ENCODE measurements at places on chromosomes 2 and 18. TPM values are rescaled to one million over a fixed set of nuclear protein-coding genes. Genes with fewer than 3 reads are reported as not detected.

DNA sequence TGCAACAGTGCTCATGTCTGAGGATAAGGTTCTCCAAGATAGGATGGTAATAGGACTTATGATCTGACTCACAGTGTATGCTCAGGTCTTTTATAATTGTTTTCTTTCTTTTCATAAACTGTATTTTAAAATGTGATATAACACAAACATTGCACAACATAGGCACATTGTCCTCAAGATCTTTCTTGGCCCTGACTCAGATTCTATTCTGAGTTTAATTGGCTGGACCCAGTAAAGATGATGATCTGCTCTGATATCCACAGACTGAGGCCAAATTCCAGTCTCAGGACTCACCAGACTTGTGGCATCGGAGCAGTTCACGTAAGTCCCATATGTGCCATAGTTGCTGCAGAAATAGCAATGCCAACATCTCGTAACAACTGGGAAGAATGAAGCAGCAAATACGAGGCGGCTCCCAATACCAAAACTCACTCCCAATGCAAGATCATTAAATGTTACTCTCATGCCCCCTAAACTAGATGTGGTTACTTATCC, 448.9 kb upstream of the SLC14A2 start:
- no peaks in the 10 kb centered on the region for H3K36me3 ChIP-seq
- H3K27ac ChIP-seq = peak overlapping the region; percentile 49
- no peak overlapping the region for H3K4me3 ChIP-seq
- H3K27me3 ChIP-seq = no peaks in the 10 kb centered on the region
- peaks cover 46% of the 10 kb centered on the region for H3K4me1 ChIP-seq
- no peak for DNase-seq

- H3K27ac ChIP-seq = peak overlapping the region; percentile 84
- no peaks in the 10 kb centered on the region for H3K27me3 ChIP-seq
- no peak overlapping the region for H3K4me3 ChIP-seq
- peaks cover 68% of the 10 kb centered on the region for H3K4me1 ChIP-seq
Measured at GRCh38 chr2:37566517-37566981, 104.9 kb downstream of the CDC42EP3 start.

DNA sequence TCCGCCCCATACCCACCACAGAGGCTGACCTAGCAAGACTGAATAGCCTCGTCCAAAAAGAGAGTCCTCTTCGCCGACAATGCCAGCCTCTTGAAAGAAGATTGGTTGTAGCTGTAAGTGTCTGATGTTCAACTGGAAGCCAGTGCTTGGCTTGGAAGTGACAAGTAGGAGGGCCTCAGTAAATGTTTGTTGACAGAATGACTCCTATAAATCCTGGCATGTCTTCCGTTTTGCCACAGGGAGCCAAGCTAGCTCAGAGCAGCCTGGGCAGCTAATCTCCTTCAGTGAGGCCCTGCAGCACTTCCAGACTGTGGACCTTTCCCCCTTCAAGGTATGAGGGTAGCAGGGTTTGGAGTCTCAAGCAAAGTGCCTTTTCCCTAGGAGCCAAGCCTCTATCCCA, 14.9 kb downstream of the ELMOD3 start:
- peaks cover 12% of the 10 kb centered on the region for H3K36me3 ChIP-seq
- H3K4me3 ChIP-seq = no peak overlapping the region
- no peaks in the 10 kb centered on the region for H3K27me3 ChIP-seq
- DNase-seq = no peak
- H3K27ac ChIP-seq = no peak overlapping the region

GRCh38 chr2:202127687-202128331, 54.8 kb downstream of the KIAA2012 start:
- no peaks in the 10 kb centered on the region for H3K27me3 ChIP-seq
- no peaks in the 10 kb centered on the region for H3K36me3 ChIP-seq
- H3K4me3 ChIP-seq = no peak overlapping the region
- DNase-seq = no peak
- H3K27ac ChIP-seq = no peak overlapping the region
- H3K4me1 ChIP-seq = no peaks in the 10 kb centered on the region

DNA sequence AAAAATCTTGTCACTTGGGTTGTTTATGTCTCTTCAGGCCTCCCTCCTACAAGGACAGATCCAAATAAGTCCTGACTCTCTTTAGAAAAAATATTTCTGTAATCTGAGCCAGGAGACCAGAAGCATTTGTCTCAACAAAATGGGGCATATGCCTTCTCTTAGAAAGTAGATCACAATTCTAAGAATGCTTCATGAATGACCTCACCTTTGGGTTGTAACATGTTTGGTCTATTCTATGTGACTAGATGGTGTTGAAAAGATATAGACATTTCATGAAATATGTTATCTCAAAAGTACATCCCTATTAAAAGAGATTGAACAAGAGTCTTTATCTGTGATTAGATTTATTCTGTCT, 159.0 kb upstream of the SETBP1 start:
- no peaks in the 10 kb centered on the region for H3K27me3 ChIP-seq
- no peak overlapping the region for H3K4me3 ChIP-seq
- H3K27ac ChIP-seq = peak overlapping the region; percentile 55
- no peaks in the 10 kb centered on the region for H3K36me3 ChIP-seq

- H3K4me3 ChIP-seq = no peak overlapping the region
- no peaks in the 10 kb centered on the region for H3K4me1 ChIP-seq
- no peaks in the 10 kb centered on the region for H3K27me3 ChIP-seq
- H3K36me3 ChIP-seq = peaks cover 11% of the 10 kb centered on the region
Measured at GRCh38 chr2:230881840-230882239, 17.1 kb downstream of the ITM2C start.

DNA sequence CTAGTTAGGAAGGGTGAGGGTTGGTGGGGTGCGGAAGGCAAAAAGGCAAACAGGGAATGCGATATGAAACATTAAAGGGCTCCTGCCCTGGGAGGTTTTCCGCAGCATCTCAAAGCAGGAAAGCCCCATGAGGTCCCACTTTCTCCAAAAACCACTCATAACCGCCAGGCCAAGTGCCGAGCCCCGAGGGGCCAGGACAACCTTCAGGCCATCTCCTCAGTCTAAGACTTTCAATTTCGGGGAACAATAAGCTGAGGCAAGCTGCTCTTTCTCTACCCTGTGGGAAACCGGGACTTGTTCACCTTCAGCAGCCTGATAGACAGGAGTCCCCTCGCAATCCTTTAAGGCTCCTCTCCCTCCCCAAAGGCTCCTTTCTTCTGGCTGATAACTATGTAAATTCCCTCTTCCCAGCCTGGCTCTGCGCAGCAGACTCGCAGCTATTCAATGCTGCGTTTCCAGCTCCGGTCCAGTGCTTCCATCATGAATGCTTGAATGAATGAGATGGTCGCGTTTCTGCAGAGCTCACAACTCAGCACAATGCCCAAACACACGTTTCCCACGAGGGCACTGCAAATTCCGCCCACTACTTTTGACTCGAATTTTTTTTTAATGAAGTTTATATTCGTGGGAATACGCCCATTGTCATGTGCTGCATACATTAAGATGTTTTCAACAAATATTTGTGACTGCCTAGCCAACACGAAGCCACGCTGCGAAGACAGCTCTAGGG, 1.4 kb downstream of the LAMA1 start:
- H3K27ac ChIP-seq = no peak overlapping the region
- H3K4me1 ChIP-seq = peaks cover 9% of the 10 kb centered on the region
- H3K27me3 ChIP-seq = peaks cover 21% of the 10 kb centered on the region

DNA sequence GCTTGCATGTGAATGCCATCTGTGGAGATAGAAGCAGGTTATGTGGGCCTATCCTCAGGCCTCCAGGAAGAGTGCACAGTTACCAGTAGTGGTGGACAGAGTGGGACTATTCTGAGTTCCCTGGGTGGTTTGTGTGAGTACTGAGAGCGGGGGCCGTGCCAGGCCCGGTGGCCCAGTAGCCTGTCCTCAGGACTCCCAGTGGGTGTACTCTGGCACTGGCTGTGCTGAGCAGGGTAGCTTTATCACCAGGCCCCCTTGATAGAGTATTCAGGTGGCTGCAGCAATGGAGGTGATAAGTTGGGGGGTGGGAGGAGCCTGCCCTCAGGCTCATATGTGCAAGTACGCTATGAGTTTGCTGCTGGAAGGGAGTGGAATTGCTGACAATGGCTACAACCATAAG, 979.0 kb upstream of the PIK3C3 start:
- H3K4me3 ChIP-seq = no peak overlapping the region
- H3K4me1 ChIP-seq = no peaks in the 10 kb centered on the region
- peak; percentile 54 for DNase-seq
- H3K27ac ChIP-seq = no peak overlapping the region

DNA sequence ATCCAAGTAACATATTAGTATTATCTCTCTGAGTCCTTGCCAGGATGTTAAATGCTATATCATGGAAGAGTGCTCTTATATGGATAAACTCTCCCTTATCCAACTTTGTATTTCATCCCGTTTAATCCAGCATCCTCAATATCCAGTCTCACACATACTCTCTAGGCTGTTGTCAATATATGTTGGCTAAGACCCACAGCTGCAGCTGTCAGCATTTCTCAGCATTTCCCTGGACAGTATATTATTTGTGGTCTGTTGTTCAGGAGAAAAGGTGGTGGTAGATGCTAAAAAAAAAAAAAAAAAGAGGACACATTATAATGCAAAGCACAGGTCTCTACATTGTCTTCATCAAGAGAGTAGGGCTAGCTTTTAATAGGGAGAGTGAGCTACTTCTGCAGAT, 1368.0 kb upstream of the ZEB2 start:
- no peak for DNase-seq
- H3K36me3 ChIP-seq = no peaks in the 10 kb centered on the region
- no peaks in the 10 kb centered on the region for H3K4me1 ChIP-seq
- H3K27me3 ChIP-seq = no peaks in the 10 kb centered on the region
- H3K27ac ChIP-seq = no peak overlapping the region
- no peak overlapping the region for H3K4me3 ChIP-seq

DNA sequence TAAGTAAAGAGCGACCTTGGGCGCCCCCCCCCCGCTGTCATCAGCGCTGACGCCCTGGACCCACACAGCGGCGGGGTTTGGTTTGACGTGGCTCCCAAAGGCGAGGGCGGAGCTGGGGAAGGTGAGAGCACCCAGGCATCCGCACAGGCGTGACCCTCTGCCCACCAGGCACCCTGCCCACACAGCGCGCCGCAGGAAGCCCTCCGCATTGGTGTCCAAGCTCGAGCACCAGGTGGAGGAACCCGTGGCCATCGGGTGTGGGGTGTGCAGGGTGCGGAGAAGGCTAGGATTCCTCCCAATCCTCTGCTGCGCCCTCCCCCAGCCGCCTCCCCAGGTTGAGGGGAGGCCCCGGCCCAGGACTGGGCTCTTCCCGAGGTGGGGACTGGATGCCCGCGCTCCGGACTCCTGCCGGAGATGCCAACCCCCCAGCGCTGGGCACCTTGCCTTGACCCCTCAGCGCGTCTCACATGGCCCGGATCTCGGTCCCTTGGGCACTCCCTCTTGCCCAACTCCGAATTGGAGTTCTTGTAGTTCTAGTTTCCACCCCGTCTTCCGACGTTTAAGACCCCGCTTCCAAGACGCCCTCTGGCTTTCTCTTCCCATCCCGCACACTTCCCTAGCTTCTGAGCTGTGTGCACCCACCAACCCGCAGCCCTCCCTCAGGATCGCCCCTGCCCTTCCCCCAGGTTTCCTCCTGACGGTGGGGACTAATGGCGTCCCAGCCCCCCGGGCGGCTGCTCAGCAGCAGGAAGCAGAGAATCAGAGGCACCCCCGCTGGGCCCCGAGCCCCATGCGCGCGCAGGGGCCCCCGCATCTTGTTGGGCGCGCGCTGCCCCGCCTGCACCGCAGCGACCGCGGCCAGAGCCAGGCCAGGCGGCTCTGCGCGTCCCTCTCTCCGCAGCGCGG, 25.9 kb upstream of the RESP18 start:
- no peak overlapping the region for H3K27ac ChIP-seq
- H3K27me3 ChIP-seq = peaks cover 53% of the 10 kb centered on the region
- DNase-seq = peak; percentile 83
- peak overlapping the region; percentile 54 for H3K4me3 ChIP-seq

DNA sequence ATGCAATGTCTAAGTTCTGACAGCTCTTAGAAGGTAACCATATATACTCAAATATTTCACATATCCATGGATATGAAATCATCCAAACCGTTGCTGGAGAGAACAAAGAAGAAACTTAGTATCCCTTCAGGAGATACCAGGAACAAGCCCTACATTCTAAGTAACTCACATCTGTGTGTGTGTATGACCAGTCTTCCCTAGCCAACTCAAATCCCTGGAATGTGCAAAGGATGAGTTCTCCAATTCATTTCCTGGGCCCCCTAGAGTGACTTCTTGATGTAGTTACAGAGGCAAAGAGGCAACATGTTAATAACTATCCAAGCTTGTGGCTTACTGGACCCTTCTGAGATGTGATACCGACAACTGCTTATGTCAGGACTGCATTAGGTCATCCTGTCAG, 20.1 kb downstream of the TPGS2 start:
- peaks cover 39% of the 10 kb centered on the region for H3K36me3 ChIP-seq
- H3K27me3 ChIP-seq = no peaks in the 10 kb centered on the region
- H3K27ac ChIP-seq = no peak overlapping the region
- H3K4me3 ChIP-seq = no peak overlapping the region
- peaks cover 28% of the 10 kb centered on the region for H3K4me1 ChIP-seq

DNA sequence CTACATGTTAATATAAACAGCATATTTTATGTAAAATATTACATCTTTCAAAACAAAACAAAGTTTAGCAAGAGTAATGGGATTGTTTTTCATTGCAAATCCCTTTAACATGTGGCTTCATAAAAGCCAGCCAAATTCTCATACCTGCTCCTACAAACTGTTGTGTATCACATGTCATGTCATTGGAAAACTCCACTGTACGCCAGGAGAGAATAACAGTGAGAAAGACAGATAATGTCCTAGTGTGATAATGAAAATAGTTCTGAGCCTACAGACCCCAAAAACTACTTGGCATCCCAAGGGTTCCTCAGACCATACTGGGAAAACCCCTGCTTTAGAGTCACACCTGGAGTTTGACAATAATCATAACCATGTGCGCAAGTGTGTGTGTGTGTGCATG, 182.7 kb upstream of the HNRNPA3 start:
- no peaks in the 10 kb centered on the region for H3K36me3 ChIP-seq
- no peak for DNase-seq
- peaks cover 34% of the 10 kb centered on the region for H3K27me3 ChIP-seq
- no peak overlapping the region for H3K4me3 ChIP-seq
- H3K27ac ChIP-seq = no peak overlapping the region
- no peaks in the 10 kb centered on the region for H3K4me1 ChIP-seq

- peak; percentile 62 for DNase-seq
- no peak overlapping the region for H3K4me3 ChIP-seq
- H3K27me3 ChIP-seq = no peaks in the 10 kb centered on the region
Measured at GRCh38 chr2:74364533-74365505, 15.3 kb downstream of the DCTN1 start.

The FN1 gene
- 30,644 TPM for total RNA-seq

The UGT1A4 gene
- not detected for total RNA-seq

The TXNDC2 gene
- 0.28 TPM for total RNA-seq
